Fibroblast of the aortic adventitia (primary cell): ENCODE measurements at places on chromosomes 2 and 18. TPM values are rescaled to one million over a fixed set of nuclear protein-coding genes. Genes with fewer than 3 reads are reported as not detected.

HOXD10 gene
- not detected in 2 replicates for total RNA-seq

TMSB10 gene
- 3,849 and 4,291 TPM in 2 replicates for total RNA-seq

LAMA3 gene
- 5.1 and 15.7 TPM in 2 replicates for total RNA-seq

POU3F3 gene
- total RNA-seq: not detected in 2 replicates

HAAO gene
- total RNA-seq: 0.90 and 5.4 TPM in 2 replicates

ANKRD53 gene
- total RNA-seq: 1.1 and 6.5 TPM in 2 replicates

SCG2 gene
- total RNA-seq: 0.63 and 3.4 TPM in 2 replicates

PSMA8 gene
- not detected in 2 replicates for total RNA-seq

NFATC1 gene
- 2.0 and 3.0 TPM in 2 replicates for total RNA-seq

CRYGD gene
- total RNA-seq: not detected in 2 replicates

LYPD6 gene
- total RNA-seq: 0.54 TPM in 1 of 2 replicates, not detected in the other

UGT1A1 gene
- not detected in 2 replicates for total RNA-seq

SCN3A gene
- total RNA-seq: 3.1 and 102 TPM in 2 replicates

FEV gene
- not detected in 2 replicates for total RNA-seq

FKBP7 gene
- total RNA-seq: 35.5 and 109 TPM in 2 replicates

VIL1 gene
- not detected in 2 replicates for total RNA-seq

CD8A gene
- total RNA-seq: not detected in 2 replicates

SNRNP27 gene
- total RNA-seq: 49.4 and 53.6 TPM in 2 replicates

OSBPL6 gene
- 1.5 and 5.2 TPM in 2 replicates for total RNA-seq

LOXHD1 gene
- not detected in 2 replicates for total RNA-seq

GKN1 gene
- not detected in 2 replicates for total RNA-seq

RFX8 gene
- total RNA-seq: 5.3 and 24.1 TPM in 2 replicates

SAG gene
- total RNA-seq: not detected in 2 replicates

SMYD5 gene
- 15.0 and 21.1 TPM in 2 replicates for total RNA-seq

POTEJ gene
- total RNA-seq: not detected in 2 replicates

TRAPPC8 gene
- total RNA-seq: 18.8 and 48.5 TPM in 2 replicates

SPATS2L gene
- total RNA-seq: 40.7 and 117 TPM in 2 replicates

SCN9A gene
- total RNA-seq: 14.0 and 22.9 TPM in 2 replicates

RAMP1 gene
- total RNA-seq: 3.1 and 3.4 TPM in 2 replicates

IL36G gene
- not detected in 2 replicates for total RNA-seq

GKN2 gene
- not detected in 2 replicates for total RNA-seq

SLC9A4 gene
- not detected in 2 replicates for total RNA-seq

OTOF gene
- not detected in 2 replicates for total RNA-seq

NT5DC4 gene
- not detected in 2 replicates for total RNA-seq

HOXD12 gene
- total RNA-seq: not detected in 2 replicates

CRYBA2 gene
- not detected in 2 replicates for total RNA-seq
